ENCODE measurements at places on chromosomes 6 and 20. TPM values are rescaled to one million over a fixed set of nuclear protein-coding genes. Genes with fewer than 3 reads are reported as not detected.

DNA sequence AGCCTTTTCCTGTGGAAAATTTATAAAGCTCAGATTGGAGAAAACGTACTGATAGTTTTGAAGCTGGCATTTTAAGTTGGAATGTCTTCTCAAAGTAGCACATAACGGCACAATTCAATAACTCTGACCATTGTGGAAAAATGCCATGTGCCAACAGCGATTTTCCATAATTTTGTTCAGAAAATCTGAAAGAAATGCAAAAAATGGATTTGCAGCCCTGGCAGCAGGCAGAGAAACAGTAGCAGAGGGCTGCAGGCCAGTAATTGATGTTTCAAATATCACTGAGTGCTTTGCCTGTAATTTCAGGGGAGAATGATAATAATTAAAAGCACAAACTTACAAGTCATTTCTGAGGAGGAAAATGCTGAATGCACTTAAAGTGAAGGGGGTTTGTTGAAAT lies 507.4 kb downstream of the MAFB start:
- H3K27me3 ChIP-seq = no peaks in the 10 kb centered on the region
- H3K27ac ChIP-seq = no peak overlapping the region
- no peak overlapping the region for H3K4me3 ChIP-seq
- H3K36me3 ChIP-seq = no peaks in the 10 kb centered on the region

LY6G6D gene
- not detected for total RNA-seq

RBM24 gene
- 2.0 TPM for total RNA-seq

- H3K27me3 ChIP-seq = no peaks in the 10 kb centered on the region
- no peak overlapping the region for H3K4me3 ChIP-seq
- H3K36me3 ChIP-seq = no peaks in the 10 kb centered on the region
- no peaks in the 10 kb centered on the region for H3K4me1 ChIP-seq
Measured at GRCh38 chr6:157088841-157089240, 234.5 kb downstream of the TMEM242 start.

APOBEC2 gene
- total RNA-seq = not detected

AVP gene
- total RNA-seq = not detected

GRCh38 chr6:139144490-139145085 lies 9.7 kb downstream of the HECA start:
- H3K27ac ChIP-seq = no peak overlapping the region
- no peak overlapping the region for H3K4me3 ChIP-seq
- no peaks in the 10 kb centered on the region for H3K27me3 ChIP-seq
- H3K4me1 ChIP-seq = no peaks in the 10 kb centered on the region

RAD21L1 gene
- total RNA-seq = 0.11 TPM

- H3K27me3 ChIP-seq = no peaks in the 10 kb centered on the region
- H3K27ac ChIP-seq = no peak overlapping the region
- no peaks in the 10 kb centered on the region for H3K4me1 ChIP-seq
Measured at GRCh38 chr6:146974351-146974750, 229.9 kb upstream of the STXBP5 start.

ZBTB9 gene
- 7.0 TPM for total RNA-seq

UNC5CL gene
- total RNA-seq = 0.58 TPM

DNA sequence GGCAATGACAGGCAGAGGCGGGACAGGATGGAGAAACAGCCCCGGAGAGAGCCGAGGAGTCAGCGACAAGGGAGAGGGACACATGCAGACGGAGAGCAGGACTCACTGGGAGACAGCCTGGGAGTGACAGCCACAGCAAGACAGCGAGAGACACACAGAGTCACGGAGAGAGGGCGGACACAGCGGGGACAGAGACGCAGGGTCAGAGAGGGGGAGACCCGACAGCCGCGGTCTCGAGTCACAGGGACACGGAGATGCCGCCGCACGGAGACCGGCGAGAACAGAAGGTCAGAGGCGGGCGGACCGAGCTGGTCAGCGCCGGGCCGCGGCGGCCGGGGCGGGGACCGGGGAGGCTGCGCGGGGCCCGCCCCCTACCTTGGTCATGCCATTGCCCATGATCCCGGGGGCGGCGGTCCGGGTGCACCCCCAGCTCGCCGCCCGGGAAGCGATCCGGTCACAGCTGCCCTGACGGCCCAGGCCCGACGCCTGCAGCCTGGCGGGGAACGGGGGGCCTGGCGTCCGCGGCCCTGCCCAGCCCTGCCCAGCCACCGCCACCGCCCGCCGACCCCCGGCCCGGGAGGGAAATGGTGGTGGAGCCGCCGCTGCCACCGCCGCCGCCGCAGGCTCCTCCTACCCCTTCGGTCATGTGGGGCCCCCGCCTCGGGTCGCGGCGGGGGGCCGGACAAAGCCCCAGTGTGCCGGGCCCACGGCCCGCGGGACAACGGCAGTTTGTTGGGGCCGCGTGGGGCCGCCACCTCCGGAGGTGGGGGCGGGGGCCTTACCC lies at the start of the genes DUSP15 and TTLL9:
TSS of gene DUSP15 (minus strand) at position 586 of the 784 bp plus-strand sequence. CDS start at position 396, 190 bp downstream.
TSS of gene TTLL9 (plus strand) at position 693 of the 784 bp plus-strand sequence. CDS start 493 bp downstream, outside the sequence.
- no peak within 1 kb of the TSS for H3K27ac ChIP-seq
- peaks cover 48% of the 10 kb centered on the region for H3K27me3 ChIP-seq
- no peaks in the 10 kb centered on the region for H3K4me1 ChIP-seq
- no peaks in the 10 kb centered on the region for H3K36me3 ChIP-seq
- DNase-seq = no peak
- H3K4me3 ChIP-seq = peak within 1 kb of the TSS; percentile 63

DNA sequence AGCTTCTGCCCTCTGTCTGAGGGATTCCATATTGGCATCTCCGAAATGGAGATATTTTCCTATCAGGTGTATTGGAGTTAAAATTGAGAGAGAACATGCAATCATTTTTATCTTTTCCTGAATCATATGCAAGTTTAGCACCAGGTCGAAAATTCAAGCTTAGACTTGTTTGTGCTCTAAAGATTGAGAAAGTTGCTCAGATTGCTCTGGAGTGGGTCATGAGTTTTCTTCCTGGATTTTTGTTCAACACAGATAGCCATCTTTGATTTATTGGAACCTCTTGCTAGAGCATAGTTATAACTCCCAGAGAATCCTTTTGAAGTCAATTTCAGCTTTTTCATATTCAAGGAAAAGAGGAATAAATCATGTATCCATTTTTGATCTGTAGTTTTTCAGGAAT lies 373.5 kb upstream of the FLRT3 start:
- no peak overlapping the region for H3K27ac ChIP-seq
- H3K27me3 ChIP-seq = no peaks in the 10 kb centered on the region
- no peak overlapping the region for H3K4me3 ChIP-seq
- no peaks in the 10 kb centered on the region for H3K36me3 ChIP-seq

DNA sequence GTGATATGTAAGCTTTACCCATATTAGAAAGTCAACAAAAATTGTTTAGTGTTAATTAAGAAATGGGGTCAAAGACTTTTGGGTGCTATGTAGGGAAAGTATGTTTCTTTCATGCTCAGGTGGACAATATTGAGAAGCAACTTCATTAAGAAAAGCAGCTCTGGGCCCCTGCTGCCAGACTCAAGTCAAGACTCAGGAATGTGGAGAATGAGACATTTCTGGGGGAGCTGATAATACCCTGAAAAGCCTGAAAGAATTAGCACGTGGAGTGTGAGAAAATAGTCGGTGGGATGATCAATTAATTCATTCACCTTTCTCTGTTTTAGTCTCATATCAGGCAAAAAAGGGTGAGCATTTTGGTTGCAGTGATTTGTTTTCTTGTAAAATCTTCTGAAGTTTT lies 175.1 kb upstream of the IMPG1 start:
- no peak overlapping the region for H3K27ac ChIP-seq
- H3K36me3 ChIP-seq = no peaks in the 10 kb centered on the region
- no peak overlapping the region for H3K4me3 ChIP-seq
- H3K27me3 ChIP-seq = no peaks in the 10 kb centered on the region

DNA sequence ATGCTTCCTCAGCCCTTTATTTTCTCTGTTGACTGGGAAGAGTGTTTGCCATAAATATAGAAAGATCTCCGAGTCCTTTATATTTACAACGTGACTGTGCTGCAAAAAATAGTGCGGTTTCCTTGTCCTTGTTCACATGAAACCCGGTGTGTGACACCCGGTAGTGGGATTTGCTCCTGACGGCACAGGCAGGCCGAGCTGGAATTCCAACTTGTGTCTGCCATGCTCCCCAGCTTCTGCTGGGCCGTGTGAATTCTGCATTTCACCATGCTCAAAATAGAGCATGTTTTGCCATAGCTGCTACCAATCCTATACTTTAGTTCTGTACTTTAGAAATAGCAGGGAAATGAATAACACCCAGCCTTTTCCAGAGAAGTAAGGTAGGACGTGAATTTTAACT lies 60.3 kb upstream of the PDE10A start:
- no peaks in the 10 kb centered on the region for H3K27me3 ChIP-seq
- no peak overlapping the region for H3K27ac ChIP-seq
- H3K4me3 ChIP-seq = no peak overlapping the region
- no peak for DNase-seq
- H3K4me1 ChIP-seq = no peaks in the 10 kb centered on the region

- DNase-seq = no peak
- H3K27ac ChIP-seq = no peak overlapping the region
- no peaks in the 10 kb centered on the region for H3K27me3 ChIP-seq
- H3K4me1 ChIP-seq = peaks cover 6% of the 10 kb centered on the region
- no peak overlapping the region for H3K4me3 ChIP-seq
Measured at GRCh38 chr20:829551-829950, 4.0 kb upstream of the FAM110A start.

- H3K36me3 ChIP-seq = no peaks in the 10 kb centered on the region
- no peak for DNase-seq
- no peak overlapping the region for H3K4me3 ChIP-seq
- no peak overlapping the region for H3K27ac ChIP-seq
- H3K27me3 ChIP-seq = no peaks in the 10 kb centered on the region
- H3K4me1 ChIP-seq = no peaks in the 10 kb centered on the region
Measured at GRCh38 chr20:50602432-50603088, 88.8 kb downstream of the RIPOR3 start.

DNA sequence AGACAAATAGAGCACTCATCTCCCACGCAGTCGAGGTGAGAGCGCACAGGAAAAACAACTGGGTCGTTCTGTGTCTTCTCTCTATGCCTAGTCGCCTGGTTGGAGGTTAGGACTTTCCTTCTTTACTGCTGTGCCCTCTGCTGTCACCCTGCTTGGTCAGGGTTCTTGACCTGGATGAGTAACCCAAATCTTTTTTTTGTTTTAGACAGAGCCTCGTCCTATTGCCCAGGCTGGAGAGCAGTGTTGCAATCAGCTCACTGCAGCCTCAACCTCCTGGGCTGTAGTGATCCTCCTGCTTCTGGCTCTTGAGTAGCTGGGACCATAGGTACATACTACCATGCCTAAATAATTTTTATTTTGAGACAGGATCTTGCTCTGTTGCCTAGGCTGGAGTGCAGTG lies 24.5 kb downstream of the PRPF6 start:
- DNase-seq = no peak
- no peaks in the 10 kb centered on the region for H3K4me1 ChIP-seq
- no peak overlapping the region for H3K4me3 ChIP-seq
- no peak overlapping the region for H3K27ac ChIP-seq

DNA sequence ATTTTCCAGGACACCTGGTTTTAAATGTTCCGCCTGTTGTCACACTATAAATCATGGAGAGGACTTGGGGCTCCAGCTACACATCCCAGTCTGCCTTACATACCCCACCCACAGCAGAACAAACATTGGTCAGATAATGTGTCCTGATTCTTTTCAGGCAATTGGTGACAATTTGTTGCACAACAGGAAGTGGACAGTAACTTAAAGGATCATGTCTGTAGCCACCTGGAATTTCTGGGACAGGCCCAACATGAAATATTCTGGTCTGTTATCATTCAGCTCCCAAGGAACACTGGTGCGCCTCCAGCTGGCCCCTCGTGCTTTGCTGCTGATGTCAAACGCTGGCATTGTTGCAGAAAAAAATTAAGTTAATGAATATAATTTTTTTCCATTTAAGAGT lies 117.2 kb downstream of the SOBP start:
- H3K36me3 ChIP-seq = no peaks in the 10 kb centered on the region
- DNase-seq = no peak
- no peak overlapping the region for H3K27ac ChIP-seq
- H3K27me3 ChIP-seq = no peaks in the 10 kb centered on the region

- no peak overlapping the region for H3K4me3 ChIP-seq
- DNase-seq = no peak
- H3K27me3 ChIP-seq = peaks cover 37% of the 10 kb centered on the region
Measured at GRCh38 chr20:61746781-61747180, 318.9 kb downstream of the TAF4 start.

DNA sequence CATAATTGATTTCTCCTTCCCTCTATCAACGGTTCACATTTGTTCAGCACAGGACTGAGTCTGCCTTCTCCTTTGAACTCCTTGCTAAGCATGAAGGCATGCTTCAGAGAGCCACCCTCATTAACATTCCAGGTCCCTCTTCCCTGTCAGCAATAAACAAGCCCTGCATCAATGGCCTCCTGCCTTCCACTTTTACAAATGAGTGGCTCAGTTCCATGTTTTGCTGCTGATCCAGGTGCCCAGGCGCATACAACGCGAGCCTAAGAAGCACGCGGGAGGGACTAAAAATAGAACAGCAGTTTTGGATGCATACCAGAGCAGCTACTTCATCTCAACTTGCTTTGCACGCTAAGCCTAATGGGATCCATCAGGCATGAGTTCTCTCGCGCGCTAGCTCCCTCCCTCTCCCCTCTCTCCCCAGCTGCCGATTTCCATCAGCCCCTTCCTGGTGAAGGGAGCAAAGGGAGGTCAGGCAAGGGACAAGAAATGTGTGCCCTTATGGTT lies 53.4 kb downstream of the TRAF3IP2 start:
- no peak overlapping the region for H3K27ac ChIP-seq
- no peaks in the 10 kb centered on the region for H3K27me3 ChIP-seq
- peaks cover 5% of the 10 kb centered on the region for H3K4me1 ChIP-seq
- H3K36me3 ChIP-seq = no peaks in the 10 kb centered on the region
- DNase-seq = peak; percentile 25

DNA sequence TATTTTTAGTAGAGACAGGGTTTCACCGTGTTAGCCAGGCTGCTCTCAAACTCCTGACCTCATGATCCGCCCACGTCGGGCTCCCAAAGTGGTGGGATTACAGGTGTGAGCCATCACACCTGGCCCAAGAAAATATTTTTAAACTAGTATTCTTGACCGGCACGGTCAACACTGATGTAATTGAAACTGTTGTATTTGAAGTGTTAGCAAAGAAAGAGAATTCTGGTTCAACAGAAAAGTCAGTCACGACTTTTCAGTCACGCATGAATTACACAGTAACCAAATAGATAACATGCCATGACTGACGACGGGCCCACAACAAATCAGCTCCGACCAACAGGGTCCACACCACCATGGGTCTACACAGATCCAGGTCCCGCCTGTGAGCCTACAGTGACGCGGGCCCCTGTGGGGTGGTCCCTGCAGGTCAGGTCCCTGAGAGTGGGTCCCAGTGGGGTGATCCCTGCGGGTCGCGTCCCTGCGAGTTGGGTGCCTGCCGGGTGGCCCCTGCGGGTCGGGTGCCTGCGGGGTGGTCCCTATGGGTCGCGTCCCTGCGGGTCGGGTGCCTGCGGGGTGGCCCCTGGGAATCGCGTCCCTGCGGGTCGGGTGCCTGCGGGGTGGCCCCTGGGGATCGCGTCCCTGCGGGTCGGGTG lies 1.0 kb downstream of the GMEB2 start:
- peak overlapping the region; percentile 75 for H3K27ac ChIP-seq
- peak overlapping the region; percentile 83 for H3K4me3 ChIP-seq
- peak; percentile 12 for DNase-seq
- H3K27me3 ChIP-seq = no peaks in the 10 kb centered on the region

- no peaks in the 10 kb centered on the region for H3K27me3 ChIP-seq
- no peak overlapping the region for H3K4me3 ChIP-seq
Measured at GRCh38 chr6:135132776-135133175, 48.3 kb upstream of the MYB start.

GRCh38 chr20:36093025-36093803 lies 61.3 kb upstream of the EPB41L1 start:
- DNase-seq = peak; percentile 52
- H3K4me3 ChIP-seq = peak overlapping the region; percentile 82
- H3K36me3 ChIP-seq = no peaks in the 10 kb centered on the region
- H3K4me1 ChIP-seq = peaks cover 18% of the 10 kb centered on the region
